Smooth muscle cell of the brain vasculature (primary cell): ENCODE measurements at places on chromosomes 16 and 17.

DNA sequence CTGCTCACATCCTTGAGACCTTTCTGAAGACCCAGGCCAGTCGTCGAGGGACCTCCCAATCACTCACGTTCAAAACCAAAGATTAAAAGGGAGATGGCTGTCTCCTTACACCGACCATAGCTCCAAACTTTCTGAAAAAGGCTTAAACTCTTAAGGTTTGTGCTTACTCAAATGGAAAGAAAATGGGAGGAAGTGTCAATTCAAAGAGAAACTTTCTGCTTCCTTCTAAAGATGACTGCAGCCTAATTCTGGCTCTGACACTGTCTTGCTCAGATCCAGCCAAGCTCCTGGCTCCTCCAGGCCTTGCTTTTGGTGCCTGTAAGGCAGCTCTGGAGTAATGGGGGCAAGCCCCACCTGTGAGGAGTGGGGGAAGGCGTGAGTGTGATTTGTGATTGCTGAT, 54.9 kb upstream of the WSB1 start:
- DNase-seq: no peak

DNA sequence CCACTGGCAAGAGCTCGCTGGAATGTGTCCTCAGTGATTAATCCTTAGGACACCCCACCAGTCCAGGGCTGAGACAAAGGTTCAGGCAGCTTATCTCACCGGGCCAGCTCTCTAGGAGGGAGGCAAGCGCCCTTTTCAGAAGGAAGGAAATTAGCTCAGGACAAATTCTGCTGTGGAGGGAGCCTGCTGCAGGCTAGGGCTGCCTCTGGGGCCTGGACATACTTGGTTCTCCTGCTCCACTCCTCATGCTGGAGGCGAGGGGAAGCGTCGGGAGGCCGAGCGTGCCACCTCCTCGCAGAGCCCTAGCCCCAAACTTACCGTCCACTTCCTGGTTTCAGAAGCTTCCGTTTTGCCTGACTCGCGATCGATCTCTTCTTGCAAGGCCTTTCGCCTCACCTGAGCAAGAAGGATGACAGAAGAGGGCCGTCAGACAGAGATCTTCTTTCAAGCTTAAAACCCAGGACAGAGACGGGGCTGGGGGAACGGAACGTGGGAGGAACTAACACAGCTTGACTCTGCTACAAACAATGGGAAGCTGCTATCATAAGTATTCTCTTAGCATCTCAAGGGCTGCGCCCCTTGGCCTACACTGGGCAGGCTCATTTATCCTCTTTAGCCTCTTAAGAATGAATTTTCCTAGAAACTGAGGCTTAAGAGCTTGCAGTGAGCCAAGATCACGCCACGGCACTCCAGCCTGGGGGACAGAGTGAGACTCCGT, 7.7 kb downstream of the KNOP1 start:
- DNase-seq: no peak

DNA sequence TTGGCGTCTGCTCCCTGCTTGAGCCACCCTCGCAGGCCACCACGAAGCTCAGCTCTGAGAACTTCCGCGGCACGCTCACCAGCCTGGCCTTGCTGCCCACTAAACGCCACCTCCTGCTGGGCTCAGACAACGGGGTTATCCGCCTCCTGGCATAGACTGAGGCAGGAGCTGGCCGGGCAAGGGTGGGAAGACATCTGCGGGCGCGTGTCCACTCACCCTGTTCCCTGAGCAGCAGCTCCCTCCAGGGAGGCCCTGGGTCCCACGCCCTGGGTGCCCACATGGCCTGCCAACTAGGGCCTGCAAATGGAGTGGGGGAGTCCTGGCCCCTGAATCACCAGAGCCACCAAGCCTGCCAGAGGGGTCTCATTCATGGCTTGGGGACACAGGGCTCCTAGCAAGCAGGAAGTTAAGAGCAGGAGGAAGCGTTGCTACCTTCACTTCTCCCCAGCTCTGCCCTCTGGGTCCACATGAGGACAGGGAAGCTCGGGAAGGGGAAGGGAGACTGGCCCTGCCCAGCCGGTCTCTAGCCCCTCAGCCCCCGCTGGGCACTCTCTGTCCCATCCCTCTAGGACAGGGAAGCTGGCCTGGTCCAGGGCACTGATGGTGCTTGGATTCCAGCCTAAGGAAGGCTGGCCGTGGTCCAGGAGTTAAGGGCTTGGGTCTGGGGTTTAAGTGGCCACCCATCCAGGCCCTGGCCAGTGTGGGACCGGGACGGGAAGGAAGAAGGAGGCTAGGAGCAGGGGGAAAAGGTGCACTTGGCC, 5.0 kb upstream of the SERPINF2 start:
- DNase-seq: no peak

DNA sequence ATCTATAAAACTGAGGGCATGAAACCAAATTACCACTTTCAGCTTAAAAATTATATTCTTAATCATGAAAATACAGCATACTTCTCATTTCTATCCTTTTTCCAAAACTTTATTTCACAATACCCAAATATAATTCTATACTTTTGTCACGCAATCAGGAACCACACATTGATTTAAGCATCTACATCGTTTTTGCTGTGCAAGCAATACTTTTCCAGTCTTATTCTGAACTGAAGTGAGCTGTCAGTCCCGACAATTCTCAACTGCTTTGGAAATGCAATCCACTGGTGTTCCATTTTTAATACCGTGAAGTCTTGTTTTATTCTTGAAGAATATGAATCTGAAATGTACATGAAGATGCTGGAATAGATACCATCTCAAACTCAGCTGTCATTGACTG, 60.1 kb upstream of the NOL11 start:
- no peak for DNase-seq

DNA sequence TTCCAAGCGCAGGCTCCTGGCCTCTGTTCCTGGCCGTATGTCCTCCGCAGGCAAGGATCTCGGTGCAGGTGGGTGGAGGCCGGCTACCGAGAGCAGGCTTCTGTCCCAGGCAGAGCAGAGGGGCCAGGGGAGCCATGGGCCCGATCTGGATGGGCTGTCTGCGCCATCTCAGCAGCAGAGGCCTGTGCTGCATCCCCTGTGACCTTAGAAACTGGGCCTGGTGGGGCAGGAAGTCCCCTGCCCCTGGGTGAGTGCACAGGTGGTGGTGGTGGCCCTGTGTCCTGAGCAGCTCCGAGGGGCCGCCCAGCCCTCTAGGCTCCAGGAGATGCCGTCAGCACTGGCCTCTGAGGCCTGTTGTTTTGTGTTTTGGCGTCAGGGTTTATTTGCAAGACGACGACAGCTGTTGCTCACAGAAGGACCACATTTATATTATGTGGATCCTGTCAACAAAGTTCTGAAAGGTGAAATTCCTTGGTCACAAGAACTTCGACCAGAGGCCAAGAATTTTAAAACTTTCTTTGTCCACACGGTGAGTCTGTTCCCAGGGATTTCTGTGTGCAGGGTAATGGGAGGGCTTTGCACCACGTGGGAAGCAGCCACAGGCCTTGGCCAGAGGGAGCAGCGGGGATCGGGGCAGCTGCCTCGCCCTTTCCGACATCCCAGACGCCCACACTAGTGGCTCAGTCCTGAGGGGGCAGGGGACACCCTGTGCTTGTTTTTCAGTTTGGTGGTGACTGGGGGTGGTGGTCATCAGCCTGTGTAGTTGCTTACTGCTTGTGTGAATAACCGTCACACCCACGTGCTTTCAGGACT, 59.1 kb downstream of the PDPK1 start:
- DNase-seq: no peak

DNA sequence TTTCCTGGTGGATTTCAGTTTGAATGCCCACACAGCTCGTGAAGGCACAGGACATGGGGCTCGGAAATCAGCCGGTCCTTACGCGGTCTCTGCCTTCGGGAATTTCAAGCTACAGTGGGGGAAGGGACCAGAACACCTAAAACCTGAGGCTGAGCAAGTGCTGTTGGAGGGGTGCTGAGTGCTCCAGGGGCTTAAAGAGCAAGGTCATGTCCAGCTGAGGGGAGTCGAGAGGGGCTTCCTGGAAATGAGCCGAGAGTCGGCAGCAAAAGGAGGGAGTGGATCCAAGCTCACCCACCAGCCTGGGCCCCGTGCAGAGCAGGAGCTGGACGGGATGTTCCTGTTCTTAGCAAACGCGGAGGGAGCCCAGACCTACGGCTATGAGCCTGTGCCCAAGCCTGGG, 73.2 kb upstream of the RPL38 start:
- DNase-seq: no peak

DNA sequence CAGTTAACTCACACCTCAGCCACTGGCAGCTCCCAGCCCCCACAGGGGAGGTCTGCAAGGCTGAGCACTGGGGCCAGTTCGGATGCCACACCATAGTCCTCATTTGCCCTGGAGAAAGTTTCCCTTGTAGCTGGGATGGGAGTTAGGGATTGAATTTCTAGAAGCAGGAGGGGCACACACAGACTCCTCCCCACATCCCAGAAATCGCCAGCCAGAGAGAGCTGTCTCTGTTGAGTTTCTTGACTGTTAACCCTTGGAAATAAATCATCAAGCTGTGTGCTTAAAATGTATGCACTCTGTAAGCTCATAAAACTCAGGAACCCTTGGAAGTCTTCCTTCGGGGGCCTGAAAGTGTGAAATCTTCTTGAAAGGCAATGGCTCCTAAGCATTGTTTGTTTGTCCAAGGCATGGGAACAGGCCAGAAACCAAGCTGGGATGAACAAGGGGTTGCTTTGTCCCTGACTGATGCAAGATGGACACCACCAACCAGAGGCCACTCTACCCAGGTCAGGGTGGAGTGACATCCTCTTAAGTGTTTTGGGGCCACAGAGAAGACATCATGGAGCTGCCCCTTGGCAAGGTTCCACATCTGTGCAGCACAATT, 394 bp upstream of the PRM3 start:
- no peak for DNase-seq

- no peak for DNase-seq
Measured at GRCh38 chr16:13435415-13435814, 484.5 kb upstream of the ERCC4 start.

- no peak for DNase-seq
Measured at GRCh38 chr17:61397086-61397842, 2.4 kb upstream of the TBX2 start.

GRCh38 chr16:66141885-66142284, 224.6 kb upstream of the CDH5 start:
- DNase-seq: no peak

DNA sequence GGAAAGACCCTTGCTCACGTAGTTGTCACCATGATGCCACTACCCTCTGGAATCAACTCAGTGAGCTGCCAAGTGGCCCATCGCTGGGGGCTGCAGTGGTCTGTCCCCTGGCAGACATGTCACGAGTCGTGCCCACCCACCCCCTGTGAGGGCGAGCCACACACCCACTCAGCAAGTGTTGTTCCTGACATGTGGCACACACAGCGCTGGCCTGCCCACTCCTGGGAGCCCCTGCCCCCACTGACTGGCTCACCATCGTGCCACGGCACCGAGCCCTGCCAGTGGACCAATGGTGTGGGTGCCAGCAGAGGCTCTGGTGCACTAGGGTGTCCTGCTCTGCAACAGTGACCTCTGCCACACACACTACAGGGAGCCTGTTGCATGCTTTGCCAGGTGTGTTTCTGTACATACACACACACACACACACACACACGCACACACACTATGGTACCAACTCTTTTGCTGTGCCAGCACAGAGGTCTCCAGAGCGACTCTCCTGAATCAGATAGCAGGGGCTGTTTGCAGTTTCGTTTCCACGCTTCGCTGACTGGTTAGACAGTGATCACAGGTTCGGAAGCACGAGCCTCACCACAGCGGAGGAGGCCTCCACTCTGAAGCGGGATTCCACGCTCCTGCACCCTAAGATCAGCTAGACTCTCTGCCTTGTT, 7.7 kb downstream of the RTN4RL1 start:
- DNase-seq: no peak
